LHCN-M2 (cell line): ENCODE measurements at places on chromosomes 16 and 17. TPM values are rescaled to one million over a fixed set of nuclear protein-coding genes. Genes with fewer than 3 reads are reported as not detected.

KRTAP4-5 gene
- total RNA-seq, result not detected in 2 replicates

- peak; percentile 53 for DNase-seq
Measured at GRCh38 chr16:21169249-21169981, 10.9 kb downstream of the LDAF1 start.

DNA sequence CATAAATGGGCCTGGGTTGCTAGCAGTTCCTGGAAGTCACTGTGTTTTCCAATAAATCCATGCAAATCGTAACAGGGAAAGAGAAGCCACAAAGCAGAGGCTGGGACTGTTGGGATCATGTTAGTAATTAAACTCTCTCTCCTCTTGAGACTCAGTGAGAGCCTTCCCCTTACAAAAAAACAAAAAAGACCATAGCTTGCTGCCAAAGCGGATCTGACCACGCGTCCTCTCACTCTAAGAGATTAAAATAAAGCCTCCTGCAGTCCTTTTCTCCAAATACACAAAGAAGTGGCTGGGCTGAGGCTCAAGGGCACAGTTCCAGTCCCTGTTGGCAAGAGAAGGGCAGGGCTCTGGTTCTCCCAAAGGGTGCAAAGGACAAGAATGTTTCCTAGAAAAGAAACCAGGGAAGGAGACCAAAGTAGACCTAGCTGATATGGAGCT is 38.5 kb downstream of the PIGL start:
- no peak for DNase-seq

GRCh38 chr17:1730326-1731193 is 6.1 kb downstream of the WDR81 start:
- DNase-seq, result peak; percentile 94

GRCh38 chr17:63181856-63182255 is 215.8 kb downstream of the TANC2 start:
- DNase-seq, result no peak

DNA sequence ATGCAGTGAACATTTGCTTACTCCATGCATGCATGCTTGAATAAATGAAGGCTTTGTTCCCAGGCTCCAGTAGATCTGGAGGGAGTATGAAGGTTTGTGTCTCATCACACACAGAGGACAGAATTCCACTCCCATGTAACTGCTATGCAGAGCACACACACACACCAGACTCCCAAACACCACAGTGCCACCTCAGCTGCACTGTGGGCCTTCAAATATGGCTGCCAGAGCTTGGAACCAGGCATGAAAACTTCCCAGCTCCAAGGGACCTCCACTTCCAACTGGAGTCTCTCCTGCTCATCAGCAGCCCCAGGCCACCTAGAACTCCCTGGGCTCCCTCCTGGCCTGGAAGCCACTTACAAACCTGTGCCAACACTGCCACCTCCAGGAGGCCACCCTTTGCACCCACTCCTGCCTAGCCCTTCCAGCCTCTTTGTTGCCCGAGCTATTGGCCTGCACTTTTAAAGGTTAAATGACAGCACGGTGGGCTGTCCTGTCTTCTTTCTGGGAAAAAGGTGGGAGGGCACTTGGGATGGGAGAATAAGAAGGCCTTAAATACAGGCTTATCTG is 151.2 kb downstream of the ZNF423 start:
- no peak for DNase-seq

ARHGAP23 gene
- total RNA-seq, result 20.8 and 31.7 TPM in 2 replicates

CCDC92B gene
- not detected in 2 replicates for total RNA-seq

GRCh38 chr17:48907713-48908046 is 527 bp upstream of the UBE2Z start:
- peak; percentile 53 for DNase-seq

GRCh38 chr16:82360024-82360783 is 190.2 kb upstream of the MPHOSPH6 start:
- DNase-seq, result no peak

DNA sequence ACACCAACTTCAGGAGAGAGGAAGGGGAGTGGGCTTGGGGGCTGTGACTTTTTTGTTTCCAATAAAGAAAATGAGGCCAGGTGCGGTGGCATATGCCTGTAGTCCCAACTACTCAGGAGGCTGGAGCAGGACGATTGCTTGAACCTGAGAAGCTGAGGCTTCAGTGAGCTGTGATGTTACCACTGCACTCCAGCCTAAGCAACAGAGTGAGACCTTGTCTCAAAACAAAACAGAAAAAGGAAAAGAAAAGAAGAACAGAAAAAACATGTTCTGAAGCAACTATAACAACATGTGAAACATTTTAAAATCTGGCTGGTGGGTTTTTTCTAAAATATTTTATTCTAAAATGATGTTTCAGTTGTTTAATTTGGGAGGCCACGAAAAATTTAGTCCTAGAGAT is 554.0 kb upstream of the ZFHX3 start:
- DNase-seq, result no peak

GRCh38 chr16:50809561-50809960 is 67.7 kb downstream of the CYLD start:
- DNase-seq, result no peak

FOXO3B gene
- 6.1 and 6.7 TPM in 2 replicates for total RNA-seq

SLC38A8 gene
- total RNA-seq, result not detected in 2 replicates

DNA sequence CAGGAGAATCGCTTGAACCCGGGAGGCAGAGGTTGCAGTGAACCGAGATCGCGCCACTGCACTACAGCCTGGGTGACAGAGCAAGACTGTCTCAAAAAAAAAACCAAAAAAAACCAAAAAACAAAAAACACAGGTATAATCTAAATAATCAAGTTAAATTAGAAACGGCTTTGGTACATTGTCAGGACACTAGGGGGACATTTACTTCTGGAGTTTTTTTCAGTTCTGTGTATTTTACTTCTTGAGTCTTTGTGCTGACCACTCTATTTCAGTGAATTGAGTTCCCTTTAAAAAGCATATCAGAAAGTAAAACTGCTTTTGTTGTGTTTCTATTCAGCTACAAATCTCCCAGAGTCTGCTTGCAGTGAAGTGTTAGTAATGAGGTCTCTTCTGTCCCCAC is 36.3 kb downstream of the DHRS7B start:
- DNase-seq, result no peak

GRCh38 chr17:4604111-4604644 is 19.8 kb downstream of the SMTNL2 start:
- peak; percentile 25 for DNase-seq

DNA sequence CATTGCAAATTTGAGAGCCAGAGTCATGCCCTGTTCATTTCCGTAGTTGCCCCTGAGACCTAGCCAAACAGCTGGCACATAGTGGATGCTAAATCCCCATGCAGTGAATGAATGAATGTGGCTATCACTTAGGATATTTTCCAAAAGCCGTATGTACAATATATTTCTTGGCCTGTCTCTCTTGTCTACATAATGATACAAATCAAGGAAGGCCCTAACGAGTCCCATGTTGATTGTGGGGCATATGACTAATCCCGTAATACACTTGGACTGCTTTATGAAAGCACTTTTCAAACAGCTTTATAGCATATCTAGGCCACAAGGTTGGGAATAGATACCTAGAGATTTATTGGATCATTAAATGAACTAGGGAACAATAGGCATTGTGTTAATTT is 478.0 kb downstream of the SLC39A11 start:
- DNase-seq, result peak; percentile 64

DNA sequence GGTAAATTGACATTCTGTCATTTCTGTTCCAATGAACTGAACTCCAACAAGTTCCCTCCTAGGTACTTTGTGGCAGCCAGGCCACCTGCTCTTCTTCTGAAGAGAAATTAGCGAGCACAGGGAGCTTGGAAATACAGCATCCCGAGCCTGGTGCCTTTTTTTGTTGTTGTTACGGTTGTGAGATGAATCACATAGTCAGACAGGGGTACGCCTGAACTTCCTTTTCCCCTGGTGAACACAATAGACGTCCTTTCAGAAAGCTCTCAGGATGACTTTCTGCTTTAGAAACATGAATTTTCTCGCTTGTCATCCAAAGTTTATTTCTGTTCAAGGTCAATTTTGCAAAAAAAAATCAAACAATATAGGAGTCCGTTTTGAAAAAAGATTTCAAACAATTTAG is 53.9 kb upstream of the XYLT1 start:
- no peak for DNase-seq

DNA sequence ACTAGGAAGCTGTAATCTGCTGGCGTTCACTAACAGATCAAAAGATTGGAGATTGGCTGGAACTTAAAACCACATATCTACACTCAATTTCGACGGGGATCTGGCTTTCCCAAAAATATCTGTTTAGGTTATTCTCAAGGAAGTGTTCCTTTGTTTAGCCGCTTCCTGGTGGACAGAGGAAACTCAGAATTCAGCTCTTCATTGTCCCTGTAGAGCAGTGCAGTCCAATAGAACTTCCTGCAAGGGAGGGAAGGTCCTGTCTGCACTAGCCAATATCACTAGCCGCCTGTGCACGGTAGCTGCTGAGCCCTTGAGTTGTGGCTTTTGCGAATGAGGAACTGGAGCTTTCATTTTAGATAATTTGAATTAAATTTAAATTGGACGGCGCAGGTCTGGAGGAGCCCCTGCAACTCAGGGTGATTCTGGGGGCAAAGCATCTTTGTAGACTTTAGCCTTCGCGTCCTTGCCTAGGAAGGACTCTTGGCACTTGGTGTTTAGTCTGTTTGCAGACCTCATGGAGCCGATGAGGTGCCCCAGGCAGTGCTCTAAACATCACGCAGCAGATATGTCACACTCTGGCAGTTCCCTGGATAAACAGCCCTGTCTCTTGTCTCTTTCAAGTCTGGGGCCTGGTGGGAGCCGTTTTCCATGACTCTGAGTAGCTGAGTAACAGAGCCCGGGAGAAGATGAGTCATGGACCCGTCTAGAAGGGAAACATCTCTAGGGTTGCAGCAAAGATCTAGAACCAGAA is 122.2 kb downstream of the CCDC182 start:
- DNase-seq, result peak; percentile 81

DNA sequence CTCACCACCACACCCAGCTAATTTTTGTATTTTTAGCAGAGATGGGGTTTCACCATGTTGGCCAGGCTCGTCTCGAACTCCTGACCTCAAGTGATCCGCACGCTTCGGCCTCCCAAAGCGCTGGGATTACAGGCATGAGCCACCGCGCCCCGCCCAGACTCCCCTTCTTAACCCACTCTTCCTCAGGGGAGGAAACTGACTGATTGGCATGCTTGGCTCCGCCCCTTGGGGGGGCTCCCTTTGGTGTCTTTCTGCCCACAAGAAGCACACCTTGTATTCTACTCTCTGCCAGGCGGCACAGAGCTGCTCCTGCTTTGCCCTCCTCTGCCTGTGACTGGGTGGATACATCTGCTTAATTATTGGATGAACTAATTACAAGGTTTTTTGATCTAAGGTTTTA is 4.7 kb upstream of the ASGR2 start:
- DNase-seq, result no peak

GRCh38 chr16:16908077-16908476 is 529.1 kb downstream of the NPIPA7 start:
- no peak for DNase-seq

DNA sequence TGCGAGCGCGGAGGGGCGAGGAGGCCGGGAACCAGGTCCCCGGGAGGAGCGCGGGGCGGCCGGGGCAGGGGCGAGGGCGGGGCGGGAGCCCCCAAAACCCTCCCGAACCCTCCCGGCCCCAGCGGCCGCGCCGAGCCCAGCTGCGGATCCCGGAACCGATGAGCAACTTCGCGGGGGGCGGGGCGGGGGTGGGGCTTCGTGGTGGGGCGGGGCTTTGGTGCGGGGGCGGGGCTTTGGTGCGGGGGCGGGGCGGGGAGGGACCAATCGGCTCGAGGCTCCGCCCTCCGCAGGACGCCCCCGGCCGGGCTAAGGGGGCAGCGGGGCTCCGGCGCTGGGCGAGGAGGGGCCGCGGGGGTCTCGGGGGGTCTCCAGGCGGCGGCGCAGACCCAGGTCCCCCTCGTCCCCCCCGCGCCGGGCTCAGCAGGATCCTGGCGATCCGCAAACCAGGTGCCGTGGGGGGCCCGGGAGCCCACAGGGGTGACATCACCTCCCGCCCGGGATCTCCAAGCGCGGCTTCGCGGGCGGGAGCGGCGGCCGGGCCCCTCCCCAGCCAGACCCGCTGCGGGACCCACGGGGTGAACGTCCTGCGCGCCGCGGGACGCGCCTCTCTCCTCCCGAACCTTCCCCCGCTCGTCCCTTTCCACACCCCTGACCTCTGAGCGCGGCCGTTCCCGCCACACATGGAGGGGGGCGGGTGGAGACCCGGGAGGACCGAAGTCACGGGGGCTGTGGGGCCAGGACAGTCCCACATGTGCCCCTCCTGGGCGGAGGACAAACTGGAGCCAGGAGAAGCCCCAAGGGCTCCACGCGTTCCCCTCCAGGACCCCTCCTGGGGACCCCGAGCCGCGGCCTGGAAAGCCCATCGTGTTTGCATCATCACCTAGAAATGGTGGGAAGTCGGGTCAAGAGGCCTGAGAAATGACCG is at the start of gene ABR:
ABR (minus strand) TSS at position 164 of the 925 bp plus-strand sequence. CDS start 254 bp downstream, outside the sequence.
- DNase-seq, result no peak

DNA sequence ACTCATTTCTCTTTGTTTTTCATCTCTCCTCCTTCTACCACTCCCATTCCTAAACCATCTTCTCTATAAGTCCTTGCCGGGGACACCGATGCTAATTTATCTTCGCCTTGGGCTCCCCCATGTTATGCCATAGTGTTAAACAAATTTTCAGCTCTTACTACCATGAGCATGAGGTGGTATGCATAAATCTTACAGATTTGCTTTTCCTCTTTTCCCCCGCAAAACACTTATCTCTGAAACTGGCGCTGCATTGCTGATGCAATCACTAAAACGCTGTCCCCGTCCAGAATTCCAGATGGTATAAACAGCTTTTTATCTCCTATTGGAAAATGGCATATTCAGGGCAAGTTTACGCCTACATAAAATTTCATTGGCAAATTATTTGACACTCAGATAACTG is 673.6 kb upstream of the CDH8 start:
- DNase-seq, result no peak

CTRB2 gene
- total RNA-seq, result not detected in 2 replicates

GRCh38 chr17:39400547-39401411 is 647 bp downstream of the FBXL20 start:
- no peak for DNase-seq

RNF112 gene
- total RNA-seq, result 0.06 TPM in 1 of 2 replicates, not detected in the other

DNA sequence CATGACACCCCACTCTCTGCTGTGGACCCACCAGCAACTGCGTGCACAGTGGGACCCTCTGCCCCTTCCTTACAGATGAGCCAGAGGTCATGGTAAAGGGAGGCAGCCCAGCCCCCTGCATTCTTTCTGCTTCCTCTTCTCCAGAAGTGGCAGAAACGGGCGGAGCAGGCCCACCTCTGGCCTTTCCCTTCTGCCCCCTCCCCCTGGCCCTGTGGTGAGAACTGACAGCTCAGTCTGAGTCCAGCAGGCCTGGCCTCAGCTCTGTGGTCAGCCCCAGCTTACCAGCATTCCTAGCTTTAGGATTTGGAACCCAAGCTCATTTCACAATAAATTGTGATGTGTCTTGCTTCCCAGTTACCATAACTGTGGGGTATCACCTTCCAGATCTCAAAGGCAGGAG is 4.8 kb upstream of the ANKRD11 start:
- DNase-seq, result peak; percentile 94
